ENCODE measurements at places on chromosomes 12 and 14. TPM values are rescaled to one million over a fixed set of nuclear protein-coding genes. Genes with fewer than 3 reads are reported as not detected.

Gene TMEM253
- total RNA-seq: 0.59 TPM

Gene TEX52
- total RNA-seq: not detected

Gene RPL36AL
- 212 TPM for total RNA-seq

Gene NOVA1
- total RNA-seq: not detected

Gene SYCP3
- total RNA-seq: not detected

Gene PPP1R3E
- total RNA-seq: 5.6 TPM

Gene ADAMTS20
- total RNA-seq: not detected

Gene NRL
- total RNA-seq: 0.66 TPM

Gene TMBIM4
- 51.1 TPM for total RNA-seq

Gene OR6C2
- not detected for total RNA-seq

Gene ZFC3H1
- 37.1 TPM for total RNA-seq

Gene GPRC5D
- not detected for total RNA-seq

Gene RPL10L
- total RNA-seq: not detected

Gene RILPL2
- 2.3 TPM for total RNA-seq

- no peak for DNase-seq
Observed at GRCh38 chr14:64856529-64857445, 22.9 kb downstream of the SPTB start.

DNA sequence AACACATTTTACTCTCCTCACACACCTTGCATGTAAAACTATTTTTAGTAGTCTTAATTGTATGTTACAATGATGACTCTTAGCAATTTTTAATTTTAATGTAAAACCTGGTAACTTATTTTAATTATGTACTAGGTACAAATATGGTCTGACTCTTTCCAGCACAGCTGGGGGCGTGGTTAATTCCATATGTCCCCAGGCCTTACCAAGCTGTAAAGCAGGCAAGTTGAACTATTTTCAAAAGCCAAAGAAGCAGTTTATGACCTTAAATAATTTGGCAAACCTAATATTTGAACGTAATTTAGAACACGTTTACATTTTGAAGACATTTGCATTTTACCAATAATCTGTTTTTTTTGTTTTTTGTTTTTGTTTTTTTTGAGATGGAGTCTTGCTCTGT, 9.3 kb upstream of the ACOT6 start:
- no peak for DNase-seq

GRCh38 chr12:30826276-30826675, 71.5 kb upstream of the CAPRIN2 start:
- DNase-seq: no peak

DNA sequence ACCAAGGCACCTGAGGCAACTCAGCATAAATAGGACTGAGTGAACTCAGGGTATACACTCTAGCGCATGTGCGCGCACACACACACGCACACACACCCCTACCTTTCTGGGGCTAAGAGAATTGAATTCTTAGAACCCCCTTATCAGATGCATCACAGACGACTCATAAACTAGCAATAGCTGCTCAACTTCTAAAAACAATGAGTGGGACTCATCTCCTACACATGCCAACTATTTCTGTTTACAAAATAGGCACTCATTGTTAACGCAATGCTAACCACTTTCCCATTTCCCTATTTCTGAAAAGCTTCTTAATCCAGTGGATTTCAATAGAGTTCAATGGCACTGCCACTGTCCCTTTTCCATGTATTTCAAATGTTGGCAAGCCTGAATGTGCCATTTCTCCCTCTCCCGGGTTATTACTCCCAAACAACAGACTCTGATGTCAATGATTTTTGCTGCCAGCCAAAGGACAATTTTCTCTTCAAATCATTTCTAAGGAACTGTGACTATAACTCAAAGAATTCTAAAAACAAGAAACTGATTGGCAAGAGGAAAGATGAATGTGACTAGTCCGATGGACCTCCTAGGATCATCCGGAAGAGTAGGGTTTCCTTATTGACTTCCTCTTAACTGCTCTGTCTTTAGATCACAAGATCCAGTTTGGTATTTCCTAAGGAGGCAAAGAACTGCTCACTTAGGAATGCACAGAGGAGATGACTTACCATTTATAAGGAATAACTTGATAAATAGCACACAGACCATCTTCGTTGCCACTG, 48.8 kb downstream of the SLC38A1 start:
- DNase-seq: peak; percentile 68

DNA sequence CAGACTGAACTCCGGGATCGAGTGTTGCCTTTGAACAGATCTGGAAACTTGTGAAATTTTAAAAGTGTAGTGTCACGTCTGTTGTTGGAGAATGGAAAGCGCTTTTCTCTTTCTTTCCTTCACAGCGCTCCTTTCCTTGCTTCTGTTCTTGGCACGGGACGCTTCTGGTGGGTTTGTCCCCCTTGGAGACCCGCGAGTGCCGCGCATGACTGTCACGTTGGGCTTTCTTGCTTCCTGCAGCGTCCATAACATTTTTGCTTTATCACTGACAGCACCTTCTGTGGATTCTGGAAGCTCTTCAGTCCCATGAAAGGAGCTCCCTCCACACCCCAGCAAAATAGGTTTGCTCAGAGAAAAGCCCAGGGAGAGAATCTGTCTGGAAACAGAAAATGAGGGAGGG, 193.0 kb upstream of the TMEM132C start:
- DNase-seq: no peak

GRCh38 chr12:539540-540310, 80.0 kb downstream of the B4GALNT3 start:
- DNase-seq: no peak

GRCh38 chr12:132278401-132279183, 50.8 kb downstream of the GALNT9 start:
- no peak for DNase-seq

DNA sequence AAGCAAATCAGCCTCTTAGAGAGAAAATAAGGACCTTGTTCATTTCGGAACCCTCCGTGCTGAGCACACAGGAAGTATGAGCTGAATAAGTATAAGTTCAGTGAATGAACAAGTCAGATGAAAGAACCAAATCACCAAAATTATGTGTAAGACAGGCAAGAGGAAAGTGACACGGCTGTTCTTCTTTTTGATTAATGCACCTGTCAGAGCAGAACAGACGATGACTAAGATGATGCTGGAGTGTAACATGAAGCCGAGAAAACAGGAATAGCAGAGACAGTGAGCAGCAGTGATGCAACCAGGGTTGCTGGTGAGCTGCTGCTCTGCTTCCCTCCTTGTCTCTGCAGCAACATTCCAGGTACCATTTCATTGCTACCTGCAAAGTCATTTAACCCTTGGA, 861.1 kb downstream of the GALC start:
- no peak for DNase-seq

GRCh38 chr14:96198430-96199130, 6.1 kb upstream of the BDKRB2 start:
- no peak for DNase-seq

DNA sequence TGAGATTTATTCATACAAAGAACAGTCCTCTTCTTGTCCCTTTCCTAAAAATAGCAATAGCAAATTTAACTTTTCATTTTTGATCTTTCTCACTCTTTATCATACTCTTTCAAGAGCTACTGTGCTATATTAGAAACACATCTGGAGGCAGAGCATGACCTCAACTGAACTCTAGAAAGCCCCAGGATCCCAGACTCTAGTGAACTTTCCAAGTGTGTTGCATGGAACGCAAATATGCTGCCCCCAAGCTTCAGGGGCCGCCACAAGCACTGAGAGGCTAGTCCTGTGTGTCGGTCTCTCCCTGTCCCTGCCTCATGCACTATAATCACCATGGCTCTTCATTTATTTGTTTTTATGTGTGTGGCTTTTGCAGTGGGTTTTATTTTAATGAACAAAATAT, 38.7 kb upstream of the ZNF641 start:
- DNase-seq: no peak

GRCh38 chr12:54708826-54709225, 60.7 kb upstream of the DCD start:
- no peak for DNase-seq

GRCh38 chr12:126286203-126286602, 1221.0 kb downstream of the AACS start:
- no peak for DNase-seq

- DNase-seq: no peak
Observed at GRCh38 chr14:58963873-58964597, 224.4 kb upstream of the DAAM1 start.

DNA sequence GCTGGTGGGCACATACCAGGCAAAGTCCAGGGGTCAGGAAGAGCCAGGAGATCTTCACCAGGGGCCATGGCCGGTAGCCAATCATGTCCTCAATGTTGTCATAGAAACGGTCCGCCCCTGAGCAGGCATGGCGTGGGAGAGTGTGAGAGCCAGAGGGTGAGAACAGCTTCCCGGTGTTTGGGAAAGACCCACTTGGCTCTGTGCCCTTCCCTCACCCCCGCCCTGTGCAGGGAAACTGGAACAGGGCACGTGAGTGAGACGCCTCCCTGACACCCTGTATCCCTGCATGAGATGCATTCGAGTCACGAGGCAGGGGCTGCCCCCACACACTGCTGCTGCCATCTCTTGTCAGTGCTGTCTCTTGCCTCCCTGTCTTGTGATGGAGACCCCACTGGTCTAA, 20.7 kb downstream of the SLC6A12 start:
- no peak for DNase-seq

GRCh38 chr14:25882899-25883298, 714.9 kb downstream of the NOVA1 start:
- no peak for DNase-seq

- no peak for DNase-seq
Observed at GRCh38 chr12:47751561-47751960, 7.1 kb downstream of the RAPGEF3 start.

GRCh38 chr14:68762953-68763764, 29.7 kb downstream of the ZFP36L1 start:
- no peak for DNase-seq

GRCh38 chr14:60651086-60651795, 2.0 kb upstream of the SIX1 start:
- no peak for DNase-seq

- no peak for DNase-seq
Observed at GRCh38 chr14:94317259-94317658, 5.9 kb downstream of the SERPINA6 start.

- peak; percentile 13 for DNase-seq
Observed at GRCh38 chr12:54723379-54724256, 75.5 kb upstream of the DCD start.

- DNase-seq: no peak
Observed at GRCh38 chr14:53529519-53529918, 376.4 kb upstream of the DDHD1 start.

DNA sequence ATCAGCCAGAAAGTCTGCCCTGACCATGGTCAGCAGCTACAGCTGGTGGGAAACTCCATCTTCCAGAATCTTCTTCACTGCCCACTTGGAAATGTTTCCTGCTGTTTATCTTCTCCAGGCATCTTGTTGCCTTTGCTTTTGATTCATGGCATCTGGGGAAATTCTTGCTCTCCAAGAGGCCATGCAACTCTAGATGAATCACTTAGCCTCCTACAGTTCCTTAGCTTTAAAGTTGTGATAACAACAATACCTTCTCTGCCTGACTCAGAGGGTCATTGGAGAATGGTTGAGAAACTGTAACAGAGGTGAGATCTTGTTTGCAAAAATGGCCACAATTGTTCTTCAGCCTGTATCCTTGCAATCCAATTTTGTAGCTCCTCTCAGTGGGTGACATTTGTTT, 121.0 kb upstream of the VRK1 start:
- no peak for DNase-seq

- peak; percentile 37 for DNase-seq
Observed at GRCh38 chr14:64788706-64789105, 84.5 kb downstream of the PLEKHG3 start.

GRCh38 chr12:60394665-60395064, 798.8 kb downstream of the SLC16A7 start:
- no peak for DNase-seq

DNA sequence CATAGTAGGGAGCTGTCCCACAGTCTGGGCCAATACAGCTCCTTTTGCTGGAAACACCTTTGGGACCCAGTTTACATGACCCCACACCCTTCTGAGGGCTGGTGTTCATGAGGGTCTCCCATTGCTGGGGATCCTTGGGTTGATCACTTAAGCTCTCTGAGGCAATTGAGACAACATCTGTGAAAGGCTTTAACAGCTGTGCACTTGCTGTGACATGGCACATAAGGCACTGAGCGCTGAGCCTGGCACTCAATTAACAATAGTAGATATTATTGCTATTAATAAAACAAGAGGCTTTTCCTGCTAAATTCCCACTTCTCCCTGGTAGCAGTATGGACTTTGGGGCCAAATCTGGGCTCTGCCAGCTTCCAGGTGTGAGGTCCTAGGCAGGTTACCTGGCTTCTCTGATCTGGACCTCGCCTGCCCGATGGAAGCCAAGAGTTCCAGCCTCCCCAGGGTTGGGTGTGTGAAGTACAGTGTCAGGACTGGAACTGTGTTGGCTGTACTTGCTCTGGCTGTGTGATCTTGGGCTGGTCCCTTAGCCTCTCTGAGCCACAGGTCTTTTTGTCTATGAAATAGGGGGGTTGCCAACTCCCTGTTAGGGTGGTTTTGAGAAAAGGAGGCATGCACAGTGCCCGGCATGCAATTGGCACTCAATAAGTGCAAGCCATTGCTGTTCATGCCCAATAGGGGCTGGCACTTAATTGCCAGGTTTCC, 3.1 kb downstream of the SH2B3 start:
- DNase-seq: no peak

- no peak for DNase-seq
Observed at GRCh38 chr14:37620856-37621255, 25.4 kb downstream of the TTC6 start.

GRCh38 chr12:66321435-66321834, 19.1 kb downstream of the HELB start:
- DNase-seq: no peak

DNA sequence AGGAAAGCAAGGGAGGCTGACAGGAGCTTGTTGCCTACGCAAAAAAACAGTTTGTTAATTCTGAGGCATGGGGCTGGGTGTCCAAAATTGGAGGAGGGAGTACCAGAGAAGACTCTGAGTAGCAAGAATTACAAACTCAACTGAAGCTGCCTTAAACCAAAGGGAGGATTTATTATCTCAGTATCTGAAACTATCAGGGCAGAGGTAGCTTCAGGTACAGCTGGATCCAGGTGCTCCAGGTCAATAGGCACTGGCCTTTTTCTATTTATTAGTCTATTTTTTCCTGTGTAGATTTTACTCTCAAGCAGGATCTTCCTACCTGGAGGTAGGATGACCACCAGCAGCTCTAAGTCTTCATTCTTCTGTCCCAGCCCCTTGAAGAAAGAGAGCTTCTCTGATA, 135.3 kb upstream of the NCOR2 start:
- DNase-seq: no peak

DNA sequence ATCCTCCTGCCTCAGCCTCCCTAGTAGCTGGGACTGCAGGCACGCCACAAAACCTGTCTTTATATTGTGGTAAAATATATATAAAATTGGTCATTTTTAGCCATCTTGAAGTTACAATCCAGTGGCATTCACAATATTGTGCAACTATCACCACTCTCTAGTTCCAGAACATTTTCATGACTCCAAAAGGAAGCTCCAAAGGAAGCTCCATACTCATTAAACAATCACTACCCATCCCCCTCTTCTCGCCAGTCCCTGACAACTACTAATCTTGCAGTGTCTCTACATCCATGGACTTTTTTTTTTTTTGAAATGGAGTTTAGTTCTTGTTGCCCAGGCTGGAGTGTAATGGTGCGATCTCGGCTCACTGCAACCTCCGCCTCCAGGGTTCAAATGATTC, 3.1 kb downstream of the GCH1 start:
- no peak for DNase-seq

GRCh38 chr14:61326847-61327246, 5.5 kb downstream of the PRKCH start:
- DNase-seq: no peak

GRCh38 chr12:77609016-77609415, 221.7 kb upstream of the NAV3 start:
- no peak for DNase-seq

Measured in HCT116 (cell line).